Lung microvascular endothelial cell (primary cell): ENCODE measurements at places on chromosomes 5 and 9.

GRCh38 chr5:153744751-153745150 is 254.3 kb downstream of the GRIA1 start:
- DNase-seq: no peak

- no peak for DNase-seq
Measured at GRCh38 chr5:179536676-179537075, 13.7 kb upstream of the RUFY1 start.

DNA sequence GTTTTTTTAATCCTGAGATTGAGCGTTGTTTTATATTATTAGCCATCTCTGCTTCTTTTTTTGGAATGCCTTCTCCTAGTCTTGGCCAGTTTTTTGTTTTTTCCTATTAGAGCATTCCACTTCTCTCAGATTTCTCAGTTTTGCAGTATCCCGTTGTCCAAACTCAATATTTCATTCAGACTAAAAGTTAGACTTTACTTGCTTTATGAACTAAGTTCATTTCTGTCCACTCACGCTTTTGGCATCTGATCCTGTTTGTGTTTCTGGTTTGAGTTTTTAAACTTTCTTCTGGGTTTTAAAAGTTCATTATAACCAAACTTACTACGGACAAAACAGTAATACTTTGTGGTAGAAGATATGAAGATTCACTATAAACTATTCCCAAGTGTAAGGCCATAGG is 288.3 kb upstream of the MPDZ start:
- no peak for DNase-seq

DNA sequence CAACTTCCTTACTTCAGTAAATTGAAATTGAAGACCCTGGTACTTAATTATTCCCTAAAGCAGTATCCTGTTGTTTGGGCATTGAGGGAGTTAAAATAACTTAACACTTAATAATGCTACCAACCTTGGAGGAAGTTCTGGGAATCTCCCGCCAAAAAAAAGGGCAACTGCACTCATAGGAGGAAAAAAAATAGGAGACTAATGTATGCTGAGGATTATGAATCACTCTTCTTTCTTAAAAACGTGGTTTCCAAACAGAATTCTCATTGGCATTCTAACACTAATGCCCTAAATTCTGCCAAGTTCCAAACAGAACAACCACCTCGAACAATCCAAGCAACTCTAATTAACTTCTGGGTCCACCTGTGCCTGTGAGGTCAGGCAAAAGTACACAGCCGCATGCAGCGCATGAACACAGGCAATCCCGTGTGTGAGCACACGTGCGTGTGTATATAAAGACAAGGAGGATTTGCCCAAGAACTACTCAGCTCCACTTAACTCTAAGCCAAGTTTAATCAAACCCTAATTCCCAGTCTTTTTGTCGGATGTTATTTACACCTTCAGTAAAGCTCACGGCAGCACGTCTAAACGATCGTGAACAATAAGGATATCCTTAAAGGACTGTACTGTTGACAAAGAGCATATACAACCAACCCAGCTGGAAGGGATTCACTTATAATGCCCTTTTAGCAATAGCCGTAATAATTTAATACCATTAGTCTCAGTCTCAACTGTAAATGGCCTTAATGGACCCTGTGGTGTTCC is 78.4 kb downstream of the EBF1 start:
- DNase-seq: no peak

DNA sequence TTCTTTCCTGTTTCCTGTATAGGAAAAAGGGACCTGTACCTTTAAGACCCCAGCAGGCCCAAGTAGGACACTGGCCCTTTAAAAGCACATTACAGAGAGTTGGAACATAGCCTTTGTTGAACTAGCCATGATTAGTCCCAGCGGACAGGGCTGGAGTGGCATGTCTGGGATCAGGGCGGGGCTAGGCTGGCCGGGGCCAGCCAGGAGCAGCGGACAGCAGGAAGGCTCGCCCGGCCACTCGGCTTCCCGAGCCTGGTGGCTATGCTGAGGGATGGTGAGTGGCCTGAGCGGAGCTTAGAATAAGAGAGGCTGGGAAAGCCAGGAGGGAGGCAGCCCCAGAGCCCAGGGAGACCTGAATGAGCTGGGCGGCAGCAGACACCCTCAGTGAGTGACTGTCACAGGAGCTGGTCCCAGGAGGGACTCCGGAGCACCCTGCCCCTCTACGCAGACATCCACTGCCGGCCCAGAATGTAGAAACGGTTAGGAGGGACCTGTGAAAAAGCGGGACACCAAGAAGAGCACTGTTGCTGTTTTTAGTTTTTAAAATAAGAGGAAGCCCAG is 92.1 kb downstream of the DAB2IP start:
- peak; percentile 88 for DNase-seq

DNA sequence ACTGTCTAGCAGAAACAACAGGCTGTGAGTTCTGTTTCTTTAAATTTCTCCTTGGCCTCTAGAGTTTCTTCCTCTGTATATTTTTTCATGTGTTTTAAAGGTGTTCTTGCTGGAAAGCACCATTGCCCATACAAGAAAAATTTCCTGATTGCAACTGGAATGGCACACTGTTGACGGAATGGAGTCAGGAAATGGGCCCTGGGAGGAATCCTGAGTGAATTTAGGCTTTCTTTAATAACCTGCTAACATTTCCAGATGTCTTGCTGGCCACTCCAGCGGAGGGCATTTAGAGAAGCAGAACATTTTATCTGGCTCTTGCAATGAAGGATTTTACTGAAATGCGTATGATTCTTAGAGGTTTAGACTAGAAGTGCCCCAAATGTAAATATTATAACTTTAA is 736.3 kb downstream of the TAF11L14 start:
- no peak for DNase-seq

GRCh38 chr5:179310439-179311090 is 34.7 kb downstream of the ADAMTS2 start:
- no peak for DNase-seq

GRCh38 chr9:95874303-95874988 is 1.0 kb upstream of the ERCC6L2 start:
- DNase-seq: peak; percentile 10

- DNase-seq: no peak
Measured at GRCh38 chr9:36132086-36132485, 4.4 kb upstream of the GLIPR2 start.

DNA sequence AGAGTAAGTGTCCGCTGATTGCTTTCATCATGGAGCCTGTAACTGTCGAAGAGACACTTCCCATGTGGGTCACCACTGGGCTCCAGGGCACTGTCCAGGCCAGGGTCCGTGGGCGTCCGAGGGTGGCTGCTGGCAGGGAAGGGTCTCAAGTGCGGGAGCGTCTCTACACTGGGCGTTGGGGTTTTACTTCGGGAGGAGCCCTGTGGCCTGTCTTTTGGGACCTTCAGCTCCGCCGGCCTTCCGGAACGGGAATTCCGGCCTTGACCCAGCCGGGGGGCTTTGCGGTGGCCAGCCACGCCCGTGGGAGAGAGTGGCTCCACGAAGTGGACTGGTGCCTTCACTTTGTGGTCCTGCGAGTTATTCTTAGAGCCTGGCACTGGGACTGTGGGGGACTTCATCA is 86.2 kb downstream of the CAMSAP1 start:
- no peak for DNase-seq

- DNase-seq: no peak
Measured at GRCh38 chr5:157708866-157709265, 22.4 kb upstream of the THG1L start.

DNA sequence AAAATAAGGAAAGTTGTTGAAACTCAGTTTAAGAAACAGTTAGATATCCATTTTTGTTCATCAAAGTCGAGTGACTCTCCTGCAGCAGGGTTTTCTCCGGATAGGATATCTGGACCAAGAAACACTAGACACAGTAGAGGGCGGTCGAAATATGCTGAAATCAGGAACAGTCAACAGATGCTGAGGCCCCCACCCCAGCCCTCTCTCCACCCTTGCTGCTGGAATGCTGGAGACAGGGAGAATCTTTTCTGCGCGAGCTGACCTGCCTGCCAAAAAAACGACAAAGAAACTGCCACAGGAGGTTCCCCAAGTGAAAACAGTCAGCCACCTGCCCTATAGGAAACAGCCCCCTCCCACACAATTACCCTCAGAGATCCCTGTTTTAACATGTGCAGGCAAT is 4.3 kb upstream of the IL13 start:
- no peak for DNase-seq

DNA sequence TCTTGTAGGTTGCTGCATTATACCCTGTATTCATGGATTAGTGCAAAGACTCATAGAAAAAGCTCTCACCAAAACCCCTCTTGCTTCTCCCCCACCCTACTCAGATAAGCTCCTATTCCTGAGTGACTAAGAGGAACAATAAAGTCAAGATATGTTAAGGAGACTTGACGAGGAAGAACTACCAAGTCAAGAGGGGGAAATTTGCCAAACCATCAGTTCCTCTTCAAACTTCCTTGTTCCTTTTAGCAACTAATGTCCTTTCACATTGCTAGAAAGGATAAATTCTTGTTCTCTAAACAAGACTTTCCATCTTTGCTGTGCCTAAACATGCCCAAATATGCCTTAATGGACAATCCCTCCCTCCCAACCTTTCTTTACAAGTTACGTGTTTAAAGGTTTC is 27.0 kb downstream of the CNOT8 start:
- DNase-seq: no peak

GRCh38 chr5:40321514-40321913 is 358.2 kb upstream of the PTGER4 start:
- DNase-seq: peak; percentile 47

- DNase-seq: peak; percentile 61
Measured at GRCh38 chr5:142587354-142587965, 98.4 kb downstream of the FGF1 start.

GRCh38 chr5:154243736-154244135 is 53.2 kb downstream of the GALNT10 start:
- DNase-seq: no peak

GRCh38 chr5:1262381-1262780 is 32.5 kb downstream of the TERT start:
- no peak for DNase-seq

DNA sequence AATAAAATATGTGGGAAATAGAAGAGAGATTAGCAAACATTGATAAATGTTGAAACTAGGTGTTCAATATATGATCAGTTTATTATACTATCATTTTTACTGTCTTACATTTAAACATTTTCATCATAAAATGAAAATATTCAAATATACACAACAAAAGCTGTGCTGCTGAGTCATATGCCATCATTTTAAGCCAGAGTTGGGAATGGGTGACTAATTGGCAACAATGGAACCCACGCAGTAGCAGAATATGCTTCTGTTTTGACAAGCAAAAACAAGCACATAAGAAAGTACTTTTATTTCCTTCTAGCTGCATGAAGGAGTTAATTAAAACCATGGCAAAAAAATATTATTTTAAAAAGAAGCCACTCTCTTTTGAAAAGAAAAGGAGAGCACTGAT is 340.0 kb upstream of the EDIL3 start:
- DNase-seq: peak; percentile 12

DNA sequence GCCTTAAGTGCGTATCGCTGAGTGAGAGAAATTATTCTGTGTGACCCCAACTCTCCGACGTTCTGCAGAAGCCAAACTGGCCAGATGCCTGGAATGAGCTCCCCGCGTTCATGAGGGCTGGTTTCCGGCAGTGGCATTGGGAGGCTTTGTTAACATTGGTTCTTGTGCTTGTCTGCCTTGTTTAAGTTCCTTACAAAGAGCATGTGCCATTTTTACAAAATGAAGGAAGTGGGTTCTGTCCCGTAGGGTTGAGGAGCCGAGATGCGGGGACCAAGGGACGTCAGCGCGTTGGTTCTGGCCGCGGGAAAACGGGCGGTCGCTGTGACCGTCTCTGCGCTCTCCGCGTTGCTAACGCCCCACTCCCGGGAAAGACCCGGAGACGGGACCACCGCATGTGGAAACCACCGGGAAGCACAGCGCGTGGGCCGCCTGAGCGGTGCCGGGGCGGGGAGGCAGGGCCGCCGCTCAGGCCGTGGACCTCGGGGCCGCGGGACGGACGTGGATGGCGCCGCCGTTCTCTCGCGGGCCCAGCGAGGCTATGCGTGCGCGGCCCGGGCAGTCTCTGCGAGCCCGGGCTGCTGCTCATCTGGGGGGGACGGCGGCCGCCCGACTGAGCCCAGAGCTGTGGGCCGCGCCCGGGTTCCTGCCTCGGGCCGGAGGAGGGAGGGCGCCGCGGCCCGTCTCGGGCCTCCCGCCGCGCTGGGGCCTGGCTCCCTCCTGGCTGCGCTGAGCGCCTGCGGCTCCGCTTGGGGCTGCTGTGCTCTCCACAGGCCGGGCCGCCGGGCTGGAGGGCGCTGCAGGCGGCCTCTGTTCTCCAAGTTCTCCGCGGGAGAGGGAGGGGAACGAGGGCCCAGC is 13.4 kb downstream of the RABL6 start:
- DNase-seq: peak; percentile 43

- DNase-seq: peak; percentile 6
Measured at GRCh38 chr5:131430794-131431193, 166.9 kb downstream of the CDC42SE2 start.

GRCh38 chr5:64930672-64931318 is 162.1 kb downstream of the CWC27 start:
- DNase-seq: peak; percentile 14

GRCh38 chr9:111566234-111566633 is 33.2 kb downstream of the PTGR1 start:
- peak; percentile 82 for DNase-seq

DNA sequence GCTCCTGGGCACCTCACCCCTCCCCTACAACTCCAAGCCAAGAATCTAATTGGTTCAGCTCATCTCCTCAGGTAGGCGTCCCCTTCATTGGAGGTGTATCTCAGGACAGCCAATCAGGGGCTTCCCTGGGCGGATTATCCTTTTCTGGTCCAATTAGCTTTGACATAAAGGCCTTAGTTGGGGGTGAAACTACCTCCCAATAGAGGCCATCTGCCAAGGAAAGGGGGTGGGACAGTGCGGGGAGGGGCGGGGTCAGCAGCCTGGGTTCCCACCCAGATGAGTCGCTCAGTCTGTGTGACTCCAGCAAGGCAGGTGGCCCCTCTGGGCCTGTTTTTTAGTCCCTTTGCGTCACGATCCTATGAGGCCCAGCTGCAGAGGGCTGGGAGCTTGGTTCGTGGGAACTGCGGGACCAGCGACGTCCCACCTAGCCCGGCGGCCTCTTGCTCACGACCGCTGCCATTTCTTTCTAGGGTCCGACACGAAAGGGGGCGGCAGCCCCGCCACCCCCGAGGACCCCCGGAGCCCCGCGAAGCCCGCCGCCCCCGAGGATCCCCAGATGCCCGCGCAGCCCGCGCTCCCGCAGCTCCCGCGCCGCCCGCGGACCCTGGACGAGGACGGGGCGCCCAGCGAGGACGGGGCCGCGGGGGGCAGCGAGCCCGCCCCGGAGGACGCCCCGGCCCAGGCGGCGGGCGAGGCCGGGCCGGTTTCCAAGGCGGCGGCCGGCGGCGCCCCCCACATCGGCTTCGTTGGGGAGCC is 8.9 kb downstream of the PRRT1B start:
- DNase-seq: no peak
